ENCODE measurements at places on chromosomes 1 and 21.

GRCh38 chr1:7121622-7121988, 336.4 kb downstream of the CAMTA1 start:
- no peak for DNase-seq

DNA sequence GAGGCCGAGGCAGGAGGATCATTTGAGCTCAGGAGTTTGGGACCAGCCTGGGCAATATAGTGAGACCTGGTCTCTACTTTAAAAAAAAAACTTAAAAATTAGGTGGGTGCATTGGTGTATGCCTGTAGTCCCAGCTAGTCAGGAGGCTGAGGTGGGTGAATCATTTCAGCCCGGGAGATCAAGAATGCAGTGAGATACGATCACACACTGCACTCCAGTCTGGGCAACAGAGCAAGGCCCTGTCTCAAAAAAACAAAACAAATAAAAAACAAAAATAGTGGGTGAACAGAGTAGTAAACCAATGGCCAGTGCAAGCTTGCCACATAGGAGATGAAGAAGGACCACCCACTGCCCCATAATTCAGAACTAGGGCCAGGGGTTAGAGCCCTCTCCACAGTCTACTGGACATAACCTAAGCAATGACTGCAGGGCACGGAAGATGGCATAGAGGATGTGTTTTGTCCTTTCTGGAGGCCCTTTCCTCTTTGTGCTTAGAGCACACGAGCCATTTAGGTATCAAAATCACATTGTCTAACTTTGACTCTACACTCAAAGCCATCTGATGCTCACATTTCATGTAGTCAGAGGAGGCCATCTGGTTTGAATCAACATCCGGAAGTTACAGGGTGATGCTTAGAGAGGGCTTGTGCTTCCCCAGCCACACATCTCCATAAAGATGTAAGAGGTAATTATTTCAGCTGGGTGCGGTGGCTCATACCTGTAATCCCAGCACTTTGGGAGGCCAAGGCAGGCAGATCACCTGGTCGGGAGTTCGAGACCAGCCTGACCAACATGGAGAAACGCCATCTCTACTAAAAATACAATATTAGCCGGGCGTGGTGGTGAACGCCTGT, 12.6 kb downstream of the CD2 start:
- no peak for DNase-seq

DNA sequence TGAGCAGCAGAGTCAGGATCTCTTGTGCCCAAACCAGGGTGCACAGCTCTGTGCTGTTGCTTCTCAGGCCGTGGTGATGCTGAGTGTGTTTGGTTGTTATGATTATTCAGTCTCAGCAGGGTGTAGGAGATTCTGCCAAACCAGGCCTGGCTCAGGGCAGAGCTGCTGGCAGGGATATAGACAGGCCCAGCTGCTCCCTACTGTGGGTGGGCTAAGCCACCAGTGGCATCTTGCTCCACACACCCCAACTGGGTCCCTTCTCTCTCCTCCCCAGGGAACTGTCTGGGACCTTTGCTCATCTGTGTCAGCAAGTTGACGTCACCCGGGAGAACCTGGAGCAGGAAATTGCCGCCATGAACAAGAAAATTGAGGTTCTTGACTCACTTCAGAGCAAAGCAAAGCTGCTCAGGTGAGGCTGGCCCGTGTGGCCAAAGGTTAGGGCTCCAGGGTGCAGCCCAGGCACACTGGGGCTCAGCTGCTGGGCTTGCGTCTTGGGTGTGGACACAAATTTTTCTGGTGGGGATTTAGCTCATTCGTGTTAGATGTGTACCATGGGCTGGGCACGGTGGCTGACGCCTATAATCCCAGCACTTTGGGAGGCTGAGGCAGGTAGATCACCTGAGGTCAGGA, 9.9 kb upstream of the MIIP start:
- no peak for DNase-seq

DNA sequence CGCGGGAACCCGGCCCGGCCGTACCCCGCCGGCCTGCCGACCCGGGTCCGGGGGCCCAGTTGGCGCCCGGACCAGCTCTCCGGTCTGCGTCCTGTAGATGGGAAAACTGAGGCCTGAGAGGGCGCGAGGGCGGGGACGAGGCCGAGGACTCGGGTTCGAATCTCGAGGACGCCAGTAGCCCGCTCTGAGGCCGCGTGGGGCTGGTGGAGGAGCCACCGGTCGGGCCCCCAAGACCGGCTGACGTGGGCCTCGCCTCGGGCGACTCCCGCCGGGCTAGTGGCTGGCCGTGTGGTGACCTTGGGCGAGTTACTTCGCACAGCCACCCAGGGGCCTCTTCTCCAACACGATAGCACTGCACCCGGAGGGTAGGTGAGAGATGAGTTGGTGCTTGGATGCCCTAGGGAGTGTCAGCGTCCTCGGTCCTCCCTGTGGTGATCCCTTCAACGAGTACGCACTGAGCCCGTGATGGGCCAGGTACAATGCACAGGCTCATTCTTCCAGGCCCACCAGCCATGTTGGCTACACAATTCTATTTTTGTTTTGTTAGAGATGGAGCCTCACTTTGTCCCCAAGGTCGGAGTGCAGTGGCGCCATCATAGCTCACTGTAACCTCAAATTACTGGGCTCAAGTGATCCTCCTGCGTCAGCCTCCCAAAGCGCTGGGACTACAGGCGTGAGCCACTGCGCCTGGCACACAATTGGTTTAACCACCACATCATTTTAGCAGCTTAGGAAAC, 404 bp upstream of the SCMH1 start:
- no peak for DNase-seq

- DNase-seq = no peak
Measured at GRCh38 chr1:8431019-8431418, 113.1 kb downstream of the SLC45A1 start.

DNA sequence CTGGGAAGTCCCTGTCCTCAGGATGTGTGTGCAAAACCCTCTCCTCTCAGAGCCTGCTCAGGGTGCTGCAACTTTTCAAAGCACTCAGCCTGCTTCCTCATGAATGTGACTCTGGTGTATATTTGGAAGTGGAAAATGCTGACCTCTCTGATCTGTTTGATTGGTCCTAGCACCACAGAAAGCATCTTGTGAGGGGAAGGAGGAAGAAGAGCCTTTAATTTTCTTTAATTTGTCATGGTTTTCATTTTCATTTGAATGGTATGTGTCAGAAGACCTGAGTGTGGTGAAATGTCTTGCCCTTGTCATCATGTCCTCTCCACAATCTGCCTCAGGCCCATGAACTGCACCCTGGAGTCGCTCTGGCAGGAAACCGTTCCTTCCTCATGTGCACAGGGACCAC, 383.5 kb downstream of the NTNG1 start:
- DNase-seq = peak; percentile 28

DNA sequence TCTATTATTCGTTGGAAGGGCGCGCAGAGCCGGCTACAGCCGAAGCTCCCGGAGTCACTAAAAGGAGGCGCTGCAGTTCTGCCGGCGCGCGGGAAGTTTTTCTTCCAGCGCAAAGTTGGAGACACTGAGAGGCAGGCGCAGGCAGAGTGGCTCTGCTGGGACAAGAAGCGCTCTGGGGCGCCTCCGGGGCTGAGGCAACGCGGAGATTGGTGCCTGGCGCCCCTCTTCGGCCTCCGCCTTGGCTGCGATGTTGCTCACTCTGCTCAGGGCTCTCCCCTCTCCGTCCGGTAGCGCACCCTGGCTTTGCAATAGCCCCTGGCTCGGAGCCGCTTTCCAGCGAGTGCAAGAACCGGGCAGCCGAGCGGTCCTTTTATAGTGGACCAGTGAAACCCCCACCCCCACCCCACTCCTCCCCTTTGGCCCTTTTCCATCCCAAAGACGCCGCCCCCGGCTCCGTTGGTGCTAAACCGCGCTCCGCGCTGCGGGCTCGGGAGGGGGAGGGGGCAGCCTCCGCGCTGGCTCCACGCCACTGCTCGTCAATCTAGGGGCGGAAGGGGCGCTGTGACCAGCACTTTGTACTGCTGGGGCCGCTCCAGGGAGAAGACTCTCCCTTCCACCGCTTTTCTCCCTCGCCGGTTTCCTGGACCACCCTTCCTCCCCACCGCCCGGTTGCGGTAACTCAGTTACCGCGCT, at the start of gene ADAMTS1:
Gene ADAMTS1 (minus strand): TSS at position 344 of the 693 bp plus-strand sequence. CDS start 455 bp downstream, outside the sequence.
- no peak for DNase-seq

All from suppressor macrophage treated with lipopolysaccharide for 1 hour (primary cell).